ENCODE measurements at places on chromosomes 16 and 17.

GRCh38 chr16:51152691-51153576 lies 1.9 kb upstream of the SALL1 start:
- peak; percentile 14 for DNase-seq

DNA sequence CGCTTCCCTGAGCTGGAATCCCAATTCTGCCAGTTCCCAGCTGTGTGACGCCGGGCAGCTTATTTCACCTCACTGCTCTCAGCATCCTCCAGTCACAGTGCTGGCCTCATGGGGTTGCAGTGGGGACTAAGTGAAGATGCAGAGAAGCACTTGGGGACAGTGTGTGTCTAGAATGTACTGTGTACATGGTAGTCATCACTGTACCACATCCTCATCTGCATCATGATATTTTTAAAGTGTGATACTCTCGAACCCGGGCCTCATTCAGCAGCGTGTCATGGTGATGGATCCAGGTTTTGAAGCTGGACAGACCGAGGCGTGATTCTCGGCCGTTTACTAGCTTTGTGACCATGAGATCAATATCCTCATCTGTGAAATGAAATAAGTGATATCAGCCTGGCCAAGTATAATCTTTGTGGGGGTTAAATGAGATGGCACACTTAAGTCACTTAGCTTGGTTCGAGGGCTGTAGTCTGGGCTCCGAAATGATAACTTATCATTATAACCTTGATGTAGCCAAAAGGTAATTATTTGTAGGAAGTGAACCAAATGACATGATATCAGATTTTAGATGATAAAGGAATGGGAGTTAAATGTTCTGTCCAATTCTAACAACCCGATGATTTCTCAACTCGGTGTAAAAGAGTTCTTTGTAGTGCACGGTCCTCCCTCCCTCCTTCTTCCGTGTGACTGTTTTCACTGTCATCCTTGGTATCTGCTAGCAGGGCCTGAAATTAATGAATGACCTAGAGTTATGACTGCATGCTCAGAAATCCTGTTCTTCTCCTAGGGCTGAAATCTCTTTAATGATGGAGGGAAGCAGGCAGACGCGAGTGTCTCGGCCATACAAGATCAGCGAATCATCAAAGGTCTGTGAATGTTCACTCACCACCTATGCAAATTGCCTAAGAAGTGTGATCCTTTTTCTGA lies 2.0 kb downstream of the KLHL36 start:
- DNase-seq, result no peak

DNA sequence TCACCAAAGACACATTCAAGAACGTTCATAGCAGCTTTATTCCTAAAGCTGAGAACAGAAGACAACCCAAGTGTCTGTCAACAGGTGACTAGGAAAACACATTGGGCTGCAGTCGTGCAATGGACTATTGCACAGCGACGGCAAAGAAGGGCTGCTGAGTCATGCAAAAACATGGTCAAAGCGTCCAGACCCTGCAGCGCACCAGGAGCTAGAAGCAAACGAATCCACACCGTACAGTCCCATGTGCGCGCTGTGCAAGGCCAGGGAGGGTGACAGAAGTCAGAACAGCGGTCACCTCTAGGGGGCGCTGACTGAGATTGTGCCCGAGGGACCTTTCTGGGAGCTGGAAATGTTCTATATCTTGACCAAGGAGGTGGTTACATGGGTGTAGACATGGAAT lies 266.4 kb downstream of the MAF start:
- no peak for DNase-seq

DNA sequence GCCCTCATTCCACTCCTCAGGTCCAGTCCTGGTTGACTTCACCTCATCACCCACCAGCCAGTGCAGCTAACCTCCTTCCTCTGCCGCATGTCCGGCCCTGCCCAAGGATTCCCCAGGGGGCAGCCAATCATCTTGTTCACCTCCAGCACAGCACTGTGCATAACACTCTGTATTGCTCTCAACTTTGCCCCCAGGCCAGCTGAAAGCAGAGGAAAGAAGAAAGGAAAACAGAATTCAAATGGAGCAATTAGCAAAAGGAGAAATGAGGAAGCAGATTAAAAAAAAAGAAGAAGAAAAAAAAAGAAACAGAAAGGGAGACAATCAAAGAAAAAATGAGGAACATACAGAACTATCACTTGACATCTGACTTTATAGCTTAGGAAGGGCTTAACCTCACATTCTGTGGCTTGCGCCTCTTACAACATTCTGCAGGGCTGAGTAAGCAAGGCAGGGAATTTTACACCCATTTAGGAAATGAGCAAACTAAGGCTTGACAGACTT lies 26.1 kb downstream of the GAS7 start:
- peak; percentile 48 for DNase-seq

DNA sequence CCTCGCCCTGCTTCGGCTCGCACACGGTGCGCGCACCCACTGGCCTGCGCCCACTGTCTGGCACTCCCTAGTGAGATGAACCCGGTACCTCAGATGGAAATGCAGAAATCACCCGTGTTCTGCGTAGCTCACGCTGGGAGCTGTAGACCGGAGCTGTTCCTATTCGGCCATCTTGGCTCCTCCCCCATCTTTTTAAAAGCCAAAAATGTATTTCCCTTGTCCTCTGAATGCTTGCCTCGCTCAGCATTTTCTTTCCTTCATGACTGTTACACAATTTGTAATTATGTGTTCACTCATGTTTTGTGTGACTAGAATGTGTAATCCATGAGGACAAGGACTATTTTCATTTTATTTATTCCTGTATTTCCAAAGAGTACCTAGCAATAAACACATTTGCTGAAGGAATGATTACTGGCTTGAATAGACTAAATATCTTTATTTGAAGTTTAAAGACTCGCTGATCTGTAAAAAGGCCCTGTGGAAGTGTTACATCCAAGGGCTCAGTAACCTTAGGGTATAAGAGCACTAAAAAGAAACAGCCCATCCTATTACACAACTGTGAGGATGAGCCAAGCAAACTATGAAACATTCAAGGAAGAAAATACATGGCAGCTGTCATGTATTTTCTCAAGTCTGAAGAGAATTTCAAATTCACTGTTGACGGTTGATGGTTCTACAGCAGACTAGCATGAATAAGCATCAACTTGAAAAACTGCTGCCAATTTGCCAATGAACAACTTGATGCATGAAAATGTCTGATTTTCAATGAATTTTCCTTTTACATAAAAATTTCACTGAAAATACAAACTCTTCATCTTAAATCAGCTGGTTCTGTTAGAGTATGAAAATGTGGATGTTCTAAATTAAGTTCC lies 192.6 kb downstream of the MYO1D start:
- DNase-seq, result no peak

DNA sequence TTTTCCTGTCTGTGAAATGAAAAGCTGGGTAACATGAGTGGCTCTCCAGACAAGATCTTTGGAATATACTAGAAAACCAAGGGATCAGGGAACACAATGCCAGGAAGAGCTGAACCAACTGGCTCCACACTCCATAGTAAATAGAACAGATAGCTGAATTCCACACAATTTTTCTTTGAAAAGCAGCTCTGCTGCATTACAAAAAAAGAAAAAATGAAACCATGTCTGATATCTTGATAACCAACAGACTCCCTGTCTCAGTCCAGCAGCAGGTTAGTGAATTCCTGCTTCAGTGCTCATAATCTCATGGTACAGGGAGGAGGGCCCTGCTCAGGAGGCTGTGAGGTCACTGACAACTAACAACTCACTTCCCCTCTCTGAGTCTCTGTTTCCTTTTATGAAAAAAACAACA lies 97.1 kb downstream of the CDH11 start:
- no peak for DNase-seq

- DNase-seq, result no peak
These were observed 12.2 kb downstream of the GJD3 start for GRCh38 chr17:40352237-40352778.

DNA sequence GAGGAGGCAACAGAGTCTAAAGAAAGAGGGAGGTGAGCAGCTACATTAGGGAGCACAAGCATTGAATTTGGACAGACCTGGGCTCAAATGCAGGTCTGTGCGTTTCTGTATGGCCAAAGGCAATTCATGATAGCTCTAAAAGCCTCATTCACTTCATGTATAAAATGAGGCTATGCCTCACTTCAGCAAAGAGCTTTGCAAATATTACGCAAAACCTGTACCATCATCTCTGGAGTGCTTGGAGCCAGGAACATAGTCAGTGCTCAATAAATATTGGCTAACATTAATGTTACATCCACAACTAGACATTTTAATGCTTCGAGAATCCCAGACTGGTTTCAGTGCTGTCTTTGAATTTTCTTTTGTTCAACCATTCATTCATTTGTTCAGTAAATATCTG lies 254.7 kb upstream of the CDH11 start:
- DNase-seq, result no peak

GRCh38 chr17:72193391-72194106 lies 72.7 kb downstream of the SOX9 start:
- DNase-seq, result no peak

DNA sequence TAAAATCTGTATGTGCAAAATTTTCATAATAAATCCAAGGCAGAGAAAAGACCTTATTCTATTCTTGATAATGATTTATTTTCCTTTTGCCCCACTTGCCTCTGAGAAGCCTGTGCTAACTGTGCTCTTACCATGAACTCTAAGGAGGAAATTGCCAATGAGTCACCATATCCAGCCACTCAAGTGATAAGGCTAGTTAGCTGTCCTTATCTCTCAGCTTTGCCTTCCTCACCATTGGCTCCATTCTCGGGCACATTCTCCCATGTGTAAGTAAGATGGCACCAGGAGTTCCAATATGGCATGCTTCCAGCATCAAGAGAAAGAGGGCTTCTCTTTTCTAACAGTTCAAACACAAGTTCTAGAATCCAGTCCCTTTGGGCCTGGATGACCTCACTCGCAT lies 142.4 kb downstream of the TOX3 start:
- DNase-seq, result no peak

DNA sequence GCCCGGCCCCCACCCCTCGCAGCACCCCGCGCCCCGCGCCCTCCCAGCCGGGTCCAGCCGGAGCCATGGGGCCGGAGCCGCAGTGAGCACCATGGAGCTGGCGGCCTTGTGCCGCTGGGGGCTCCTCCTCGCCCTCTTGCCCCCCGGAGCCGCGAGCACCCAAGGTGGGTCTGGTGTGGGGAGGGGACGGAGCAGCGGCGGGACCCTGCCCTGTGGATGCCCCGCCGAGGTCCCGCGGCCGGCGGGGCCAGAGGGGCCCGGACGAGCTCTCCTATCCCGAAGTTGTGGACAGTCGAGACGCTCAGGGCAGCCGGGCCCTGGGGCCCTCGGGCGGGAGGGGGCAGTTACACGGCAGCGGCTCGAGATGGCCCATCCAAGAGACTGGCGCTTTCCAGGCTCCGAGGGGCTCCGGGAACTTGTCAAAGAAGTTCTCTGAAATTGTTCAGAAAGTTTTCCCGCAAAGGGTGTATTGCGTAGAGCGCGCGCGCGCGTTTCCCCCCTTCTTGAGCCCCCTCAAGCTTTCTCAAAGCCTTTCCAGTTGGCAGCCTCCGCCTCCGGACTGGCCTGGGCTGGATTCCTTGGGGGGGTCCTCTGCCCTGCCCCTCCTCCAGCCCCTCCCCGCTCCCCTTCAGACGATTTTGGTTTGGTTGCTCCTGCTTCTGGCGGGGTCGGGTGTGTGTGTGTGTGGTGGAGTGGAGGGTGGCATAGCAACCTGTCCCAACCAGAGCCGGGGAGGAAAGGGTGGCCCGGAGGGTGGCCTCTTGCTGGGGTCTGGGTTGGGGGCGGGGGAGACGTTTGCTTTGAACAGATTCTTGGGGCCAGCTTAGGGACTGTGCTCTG lies 504 bp downstream of the ERBB2 start:
- no peak for DNase-seq

DNA sequence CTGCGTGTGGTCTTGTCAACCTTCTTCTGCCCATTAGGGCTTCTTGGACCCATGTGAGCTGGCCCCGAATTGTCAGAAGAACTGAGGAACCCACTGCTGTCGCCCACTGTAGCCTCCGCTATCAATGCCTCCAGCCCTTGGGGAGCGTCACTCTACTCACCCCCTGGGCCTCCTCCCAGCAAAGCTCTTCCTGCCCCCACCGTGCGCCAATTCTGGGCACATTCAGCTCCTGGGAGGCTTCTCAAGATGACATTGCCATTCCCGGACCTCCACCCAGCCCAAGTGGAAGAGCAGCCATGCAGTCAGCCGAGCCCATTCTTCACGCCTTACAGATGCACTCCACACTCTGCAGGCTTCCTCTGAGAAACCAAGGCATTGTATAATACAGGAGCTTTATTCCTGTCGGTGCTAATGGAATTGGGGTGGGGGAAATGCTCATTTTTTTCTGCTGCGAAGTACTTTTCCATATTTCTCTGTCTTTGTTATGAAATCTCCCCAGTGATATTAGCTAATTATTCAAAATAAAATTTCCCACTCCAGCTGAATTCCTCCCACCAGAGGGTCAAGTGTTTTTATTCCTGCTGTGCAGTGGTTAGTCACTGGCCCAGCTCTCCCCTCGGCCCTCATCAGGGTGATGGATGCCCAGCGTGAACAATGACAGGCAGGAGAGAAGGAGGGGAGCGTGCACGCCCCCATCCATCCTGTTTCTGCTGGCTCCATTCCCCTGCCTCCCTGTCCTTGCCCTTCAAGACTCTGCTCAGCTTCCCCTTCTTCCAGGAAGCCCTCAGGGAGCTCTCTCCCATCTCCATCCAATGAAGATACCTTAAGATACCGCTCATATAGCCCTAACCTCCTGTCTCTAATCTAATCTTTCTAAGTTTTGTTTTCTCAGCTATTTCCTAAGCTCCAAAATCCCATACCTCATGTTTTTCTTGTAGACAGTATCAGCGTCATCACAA lies 87.7 kb downstream of the C16orf95 start:
- no peak for DNase-seq

- DNase-seq, result no peak
These were observed 20.5 kb downstream of the PEMT start for GRCh38 chr17:17570798-17571716.

- no peak for DNase-seq
These were observed 163.8 kb downstream of the PRKCA start for GRCh38 chr17:66466106-66466820.

DNA sequence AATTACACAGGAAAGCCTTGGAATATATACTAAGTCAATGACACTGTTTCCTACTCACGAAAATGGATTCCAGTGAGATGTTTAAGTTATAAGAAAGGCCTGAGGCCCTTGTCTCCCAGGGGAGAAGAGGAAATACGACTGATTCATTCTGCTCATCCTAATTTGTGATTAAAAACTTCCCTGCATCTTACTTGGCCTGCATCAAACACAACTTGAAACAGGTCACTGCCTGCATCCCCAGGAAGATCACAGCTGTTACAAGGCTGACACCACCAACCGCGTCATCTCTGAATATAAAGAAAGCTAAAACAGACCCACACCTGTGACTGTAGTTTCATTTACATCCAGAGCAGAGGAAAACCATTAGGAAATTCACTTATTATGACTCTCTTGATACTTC lies 121.9 kb downstream of the DNAH3 start:
- DNase-seq, result no peak

- DNase-seq, result peak; percentile 41
These were observed 33.7 kb upstream of the RPH3AL start for GRCh38 chr17:386141-386876.

DNA sequence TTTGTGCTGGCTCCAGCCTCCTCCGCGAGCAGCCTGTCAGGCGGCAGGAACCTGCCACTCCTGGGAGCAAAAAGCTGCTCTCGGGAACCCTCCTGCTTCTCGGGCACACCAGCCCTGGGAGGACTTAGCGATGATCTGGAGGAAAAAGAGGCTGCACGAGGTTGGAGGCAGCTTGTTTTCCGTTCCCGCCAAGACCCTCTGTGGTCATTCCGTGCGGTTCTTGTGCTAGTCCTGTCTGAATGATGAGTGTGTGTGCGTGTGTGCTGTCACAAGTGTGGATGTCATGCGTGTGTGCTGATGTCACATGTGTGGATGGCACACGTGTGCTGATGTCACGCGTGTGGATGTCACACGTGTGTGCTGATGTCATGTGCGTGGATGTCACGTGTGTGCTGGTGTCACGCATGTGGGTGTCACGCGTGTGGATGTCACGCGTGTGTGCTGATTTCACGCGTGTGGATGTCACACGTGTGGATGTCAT lies 150.0 kb downstream of the NPIPB11 start:
- no peak for DNase-seq

Measured in hematopoietic multipotent progenitor cell (in vitro differentiated cells).